ENCODE measurements at places on chromosomes 2 and 18.

DNA sequence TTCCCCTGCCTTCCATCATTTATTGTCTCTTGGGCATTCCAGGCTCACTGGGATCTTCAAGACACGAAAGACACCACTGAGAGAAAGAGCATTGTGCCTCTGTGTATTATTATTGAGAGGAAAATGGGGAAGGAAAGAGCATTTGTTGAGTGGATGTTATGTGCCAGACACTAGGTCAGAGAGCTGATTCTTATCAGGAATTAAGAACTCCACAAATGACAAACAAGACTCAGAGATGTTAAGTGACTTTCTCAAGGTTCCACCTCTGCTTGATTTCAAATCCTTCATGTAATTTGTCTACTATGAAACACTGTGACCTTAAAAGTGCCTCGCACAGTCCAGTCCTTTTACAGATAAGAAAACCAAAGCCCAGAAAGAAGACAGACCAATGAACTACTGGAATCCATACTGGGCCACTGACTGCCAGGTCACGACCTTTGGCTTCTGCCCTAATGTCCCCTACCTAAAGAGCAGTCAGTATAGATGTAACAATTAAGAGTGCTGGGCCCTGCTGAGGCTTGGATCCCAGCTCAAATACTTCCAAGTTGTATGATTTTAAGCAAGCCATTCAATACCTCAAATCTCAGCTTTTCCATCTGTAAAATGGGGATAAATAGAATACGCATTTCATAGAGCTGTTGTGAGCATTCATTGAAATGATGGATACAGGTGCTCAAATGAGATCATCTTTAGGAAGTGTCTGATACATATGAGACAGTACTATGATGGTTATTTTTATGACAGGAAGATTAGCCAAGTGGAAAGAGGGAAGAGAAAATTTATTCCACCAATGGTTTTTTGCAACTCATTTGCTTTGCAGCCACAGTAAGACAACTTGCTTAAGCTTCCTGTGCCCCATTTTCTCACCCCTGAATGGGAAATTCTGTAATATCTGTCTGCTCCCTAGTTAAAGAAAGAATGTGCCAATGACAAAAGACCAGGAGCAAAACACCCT is 10.9 kb downstream of the KLF7 start:
- DNase-seq: no peak

GRCh38 chr2:98118161-98118560 is 31.2 kb downstream of the VWA3B start:
- DNase-seq: no peak

DNA sequence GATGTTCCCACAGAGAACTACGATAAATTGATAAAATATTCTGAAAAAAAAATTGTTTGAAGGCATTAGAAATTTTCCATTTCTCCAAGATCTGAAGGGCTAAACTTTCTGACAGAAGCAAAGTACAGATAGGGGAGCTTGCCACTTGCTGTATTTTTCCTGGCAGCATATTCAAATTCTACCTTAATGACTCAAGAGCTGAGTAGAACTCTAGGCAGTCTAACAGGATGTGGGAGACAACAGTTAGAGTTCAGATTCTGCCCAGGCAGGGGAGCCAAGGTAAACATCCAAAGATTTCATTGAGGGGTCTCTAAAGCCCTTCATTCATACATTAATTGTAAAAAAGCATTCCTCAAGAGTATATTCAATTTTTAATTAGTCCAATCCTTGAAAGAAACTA is 46.0 kb upstream of the RIT2 start:
- DNase-seq: no peak

GRCh38 chr18:71865888-71866287 is 678.3 kb downstream of the CBLN2 start:
- DNase-seq: no peak

GRCh38 chr2:17976871-17977746 is 98.6 kb downstream of the KCNS3 start:
- no peak for DNase-seq

DNA sequence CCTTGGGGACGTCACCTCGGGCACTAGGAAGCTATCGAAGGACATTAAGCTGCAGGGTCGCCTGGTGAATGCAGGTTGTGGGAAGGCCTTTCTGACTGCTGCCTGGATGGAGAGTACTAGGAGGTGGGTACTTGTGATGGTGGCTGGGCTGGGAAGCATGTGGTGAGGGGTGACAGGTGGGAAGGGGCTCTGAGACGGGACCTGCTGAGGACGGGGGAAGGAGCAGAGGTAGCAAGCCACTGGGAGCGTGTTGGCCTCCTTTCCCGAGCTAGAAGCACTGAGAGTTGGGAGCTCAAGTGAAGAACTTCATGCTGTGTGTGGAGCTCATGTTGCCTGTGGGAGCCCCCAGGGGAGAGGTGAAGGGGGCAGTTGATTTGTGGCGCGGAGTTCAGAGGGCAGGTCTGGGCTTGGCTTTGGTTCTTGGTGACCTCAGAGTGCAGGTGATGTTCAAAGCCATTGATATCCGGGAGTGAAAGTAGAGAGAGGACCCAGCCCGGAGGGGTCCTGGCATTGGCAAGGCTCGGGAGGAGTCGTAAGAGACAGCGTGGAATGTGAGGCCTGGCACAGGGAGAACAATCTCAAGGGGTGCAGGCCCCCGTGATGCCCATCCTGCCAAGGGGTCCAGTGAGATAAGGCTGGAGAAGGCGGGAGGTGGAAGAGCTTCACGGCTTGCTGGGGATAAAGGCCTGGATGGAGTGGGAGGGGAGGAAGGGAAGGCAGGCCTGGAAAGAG is 13.2 kb downstream of the MROH2A start:
- DNase-seq: no peak

DNA sequence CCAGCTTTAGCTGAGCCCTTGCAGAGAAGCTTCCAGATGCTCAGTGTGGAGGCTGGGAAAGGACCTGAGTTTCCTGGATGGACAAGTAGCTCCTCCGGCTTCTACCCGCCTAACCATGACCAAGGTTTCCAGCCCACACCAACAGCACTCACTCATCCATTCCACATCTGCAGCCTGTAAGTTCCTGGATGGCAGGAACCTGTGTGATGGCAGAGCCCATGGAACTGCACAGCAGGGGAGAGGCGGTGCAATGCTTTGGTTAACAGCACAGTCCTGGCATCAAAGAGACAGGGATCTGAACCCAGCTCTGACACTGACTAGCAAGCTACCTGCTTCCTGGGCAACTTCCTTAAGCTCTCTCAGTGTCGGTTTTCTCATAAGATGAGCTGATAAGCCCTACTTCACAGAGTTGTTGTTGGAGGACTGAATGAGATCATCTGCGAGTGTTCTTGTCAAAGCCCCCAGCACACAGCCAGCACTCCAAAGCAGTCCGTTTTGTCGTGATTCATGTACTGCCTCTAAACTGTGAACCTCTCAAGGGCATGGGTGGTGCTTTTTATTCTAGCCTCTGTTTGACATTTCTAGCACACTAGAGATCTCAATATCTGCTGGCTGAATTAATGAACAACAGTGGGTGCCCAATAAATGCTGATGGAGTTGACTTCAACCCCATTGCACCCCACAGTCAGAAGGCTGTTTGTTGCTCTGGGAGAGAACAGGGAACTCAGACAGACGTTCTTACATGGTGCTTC is 41.6 kb upstream of the OTOF start:
- DNase-seq: no peak

GRCh38 chr2:120938045-120938771 is 202.5 kb downstream of the GLI2 start:
- no peak for DNase-seq

DNA sequence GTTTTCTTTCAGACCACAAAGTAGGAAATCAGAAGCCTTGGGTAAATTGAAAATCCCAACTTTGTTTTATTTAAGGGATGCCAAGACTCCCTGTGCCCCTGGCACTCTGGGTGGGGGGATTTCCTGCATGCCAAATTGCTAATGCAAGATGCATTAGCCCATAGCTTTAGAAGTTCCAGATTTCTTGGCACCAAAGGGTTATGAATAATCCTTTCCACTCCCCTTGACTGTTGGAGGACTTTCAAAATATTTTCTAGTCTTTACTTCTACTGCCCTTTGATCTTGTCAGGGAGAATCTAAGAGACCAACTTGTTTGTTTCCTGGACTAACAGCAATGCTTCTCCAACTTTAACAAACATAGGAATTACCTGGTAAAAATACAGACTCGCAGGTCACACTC is 81.8 kb upstream of the TGIF1 start:
- no peak for DNase-seq

DNA sequence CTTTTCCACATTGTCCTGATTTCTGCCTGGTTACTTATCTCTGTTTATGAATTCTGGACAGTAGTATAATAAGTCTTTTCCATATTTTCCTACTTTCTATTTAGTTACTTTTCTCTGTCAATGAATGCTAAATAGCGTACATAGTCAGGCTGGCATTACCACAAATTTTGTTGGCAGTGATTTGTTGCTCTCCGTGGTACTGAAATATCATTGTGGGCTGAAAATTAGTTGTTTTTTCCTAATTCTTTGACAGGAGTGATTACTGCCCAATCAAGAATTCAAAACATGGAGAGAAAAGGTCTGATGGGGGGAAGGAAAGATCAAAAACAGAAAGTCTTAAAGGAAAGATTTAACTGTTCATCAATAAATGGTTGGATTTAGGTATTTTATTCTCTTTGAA is 7.7 kb upstream of the GALNT13 start:
- no peak for DNase-seq

DNA sequence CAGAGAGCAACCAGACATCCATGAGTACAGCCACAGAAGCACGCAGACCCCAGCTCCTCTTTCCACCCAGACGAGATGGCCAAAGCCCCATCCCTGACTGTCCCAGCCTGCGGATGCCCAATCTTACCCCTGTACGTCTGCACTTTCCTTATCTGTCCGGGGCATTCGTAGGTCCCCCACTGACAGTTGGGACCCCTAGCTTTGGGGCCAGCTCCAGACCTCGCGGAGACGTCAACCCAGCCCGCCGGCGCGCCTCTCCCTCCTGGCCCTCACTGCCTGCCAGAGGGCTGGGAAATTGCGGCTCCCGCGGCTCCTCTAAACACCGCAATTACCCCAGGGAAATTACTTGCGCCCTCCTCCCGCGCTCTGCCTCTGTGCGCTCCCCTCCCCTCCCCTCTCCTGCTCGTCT is 2.3 kb downstream of the ECEL1 start:
- DNase-seq: no peak

DNA sequence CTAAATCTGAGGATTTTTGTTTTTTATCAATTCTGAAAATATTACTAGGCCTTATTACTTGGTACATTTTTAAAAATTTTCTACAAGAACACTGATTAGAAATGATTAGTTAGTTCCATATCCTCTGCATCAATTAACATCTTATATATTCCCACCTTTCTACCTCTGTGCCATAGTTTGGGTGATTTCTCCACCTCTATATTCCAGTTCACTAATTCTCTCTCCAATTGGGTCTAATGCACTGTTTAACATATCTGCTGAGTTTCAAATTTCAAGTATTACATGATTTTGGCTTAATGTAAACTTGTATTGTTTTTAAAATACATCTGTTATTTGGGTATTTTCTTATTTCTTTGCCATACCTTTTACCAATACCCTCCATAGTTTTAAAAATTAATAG is 705.7 kb upstream of the SALL3 start:
- no peak for DNase-seq

GRCh38 chr2:96099861-96100798 is 16.2 kb downstream of the ADRA2B start:
- no peak for DNase-seq

- no peak for DNase-seq
Measured at GRCh38 chr2:61759718-61760117, 94.1 kb downstream of the FAM161A start.

DNA sequence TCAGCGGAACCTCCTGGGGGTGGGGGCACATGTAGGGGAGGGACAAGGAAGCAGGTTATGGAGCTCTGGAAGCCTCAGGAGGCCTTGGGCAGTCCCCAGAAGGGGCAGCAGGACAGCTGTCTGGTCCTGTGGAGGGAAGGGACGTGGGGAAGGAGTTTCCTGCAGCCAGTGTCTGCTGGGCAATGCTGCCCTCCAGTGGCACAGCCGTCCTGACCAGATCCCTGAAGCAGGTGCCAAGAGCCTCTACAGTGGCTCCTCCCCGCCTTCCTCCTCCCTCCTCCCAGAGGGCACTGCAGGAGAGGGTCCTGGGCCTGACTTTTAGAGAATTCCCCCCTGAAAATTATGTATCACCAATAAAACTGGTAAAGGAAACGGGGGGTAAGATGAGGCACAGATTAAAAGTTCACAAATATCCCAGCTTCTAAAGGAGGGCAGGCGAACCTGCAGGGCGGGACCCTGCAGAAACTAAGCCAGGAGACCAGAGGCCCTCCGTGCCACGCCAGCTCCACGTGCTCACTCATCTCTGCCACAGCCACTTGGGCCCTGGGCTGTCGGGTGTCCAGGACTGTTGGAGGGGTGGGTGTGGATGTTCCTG is 258.5 kb downstream of the TWIST2 start:
- DNase-seq: no peak

DNA sequence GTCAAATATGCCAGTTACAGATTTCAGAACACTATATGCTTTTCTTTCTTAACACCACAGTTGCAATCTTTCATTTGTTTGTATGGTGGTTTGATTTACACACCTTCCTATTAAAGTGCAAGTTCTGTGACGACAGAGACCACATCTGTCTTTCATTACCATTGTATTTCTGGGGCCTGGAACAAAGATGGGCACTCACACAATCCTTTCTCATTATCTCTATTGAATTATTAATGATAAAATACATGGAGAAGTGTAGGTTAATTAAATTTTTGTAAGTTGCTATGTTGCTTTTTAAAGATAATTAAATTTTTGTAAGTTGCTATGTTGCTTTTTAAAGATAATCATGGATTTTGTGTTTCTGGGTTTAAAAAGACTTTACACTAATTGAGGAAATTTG is 79.9 kb downstream of the KCTD18 start:
- DNase-seq: no peak

GRCh38 chr18:26515643-26516487 is 32.5 kb downstream of the KCTD1 start:
- no peak for DNase-seq

DNA sequence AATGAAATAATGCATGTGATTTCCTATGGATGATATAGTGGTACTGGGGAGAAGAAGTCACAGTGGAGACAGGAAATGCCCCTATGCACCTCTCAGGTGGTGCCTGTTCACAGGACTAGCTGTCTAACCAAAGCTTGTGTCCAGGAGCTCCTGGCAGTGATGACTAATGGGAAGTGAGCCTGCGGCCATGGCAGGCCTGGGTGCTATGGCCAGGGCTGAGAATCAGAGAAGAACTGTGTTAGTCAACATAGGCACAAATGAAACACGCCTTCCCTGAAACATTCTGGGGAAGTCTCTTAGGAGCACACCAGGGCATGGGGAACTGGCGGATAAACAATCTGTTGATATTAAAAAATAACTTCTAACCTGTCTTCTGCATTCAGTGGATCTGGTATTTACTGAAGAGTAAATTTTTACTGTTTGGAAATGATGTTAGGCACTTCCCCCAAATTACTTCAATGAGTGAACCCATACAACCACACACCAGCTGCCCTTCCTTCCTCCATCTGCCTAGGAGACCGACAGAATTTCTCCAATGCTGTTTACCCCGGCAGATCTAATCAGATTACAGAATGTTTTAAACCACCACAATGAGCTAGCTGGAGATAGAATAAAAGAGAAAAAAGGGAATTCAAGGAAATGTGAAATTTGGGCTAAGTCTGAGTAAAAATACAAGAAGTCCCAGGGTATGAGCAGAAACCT is 67.4 kb downstream of the MEP1B start:
- peak; percentile 18 for DNase-seq

- DNase-seq: no peak
Measured at GRCh38 chr18:35577045-35577848, 4.3 kb upstream of the GALNT1 start.

GRCh38 chr2:11701206-11701605 is 31.2 kb upstream of the NTSR2 start:
- no peak for DNase-seq
